Cortex of kidney (tissue), 1 donor: ENCODE measurements at places on chromosomes 5 and 9.

DNA sequence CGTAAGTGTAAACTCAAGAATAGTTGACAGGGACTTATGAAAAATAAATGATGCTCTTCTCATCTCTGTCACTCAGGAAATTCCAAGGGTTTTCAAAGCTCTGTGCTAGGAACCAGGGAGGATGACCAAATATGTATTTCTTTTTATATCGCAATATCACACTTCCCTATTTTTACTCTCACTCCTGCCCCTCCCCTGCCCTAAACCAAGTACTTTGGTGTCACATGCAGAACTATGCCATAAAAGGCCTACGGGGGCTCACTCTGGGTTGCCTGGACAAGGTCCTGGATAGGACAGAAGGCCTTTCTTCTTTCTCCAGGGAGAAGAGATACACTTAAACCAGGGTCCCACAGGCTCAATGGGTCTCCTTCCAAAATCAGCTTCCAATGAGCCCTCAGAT is 8.3 kb upstream of the RETREG1 start:
- DNase-seq, result no peak

DNA sequence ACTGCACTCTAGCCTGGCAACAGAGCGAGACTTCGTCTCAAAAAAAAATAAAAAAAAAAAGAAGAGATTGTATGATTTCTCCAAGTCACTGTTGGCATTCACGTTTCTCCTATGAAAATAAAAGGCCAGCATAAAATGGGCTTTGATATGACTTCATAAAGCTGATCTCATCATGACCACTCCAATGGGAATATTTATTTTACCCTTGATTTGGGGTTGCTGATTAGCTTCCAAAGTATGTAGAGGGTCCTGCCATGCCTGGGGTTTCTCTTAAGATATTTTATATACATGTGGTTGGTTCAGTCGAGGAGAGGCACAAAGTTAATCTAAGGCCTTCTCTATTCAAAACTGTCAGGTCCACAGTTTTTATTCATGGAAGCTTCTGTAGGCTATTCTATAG is 247.0 kb upstream of the TNC start:
- DNase-seq, result no peak

- no peak for DNase-seq
Observed at GRCh38 chr9:114396558-114397218, 8.9 kb upstream of the AKNA start.

DNA sequence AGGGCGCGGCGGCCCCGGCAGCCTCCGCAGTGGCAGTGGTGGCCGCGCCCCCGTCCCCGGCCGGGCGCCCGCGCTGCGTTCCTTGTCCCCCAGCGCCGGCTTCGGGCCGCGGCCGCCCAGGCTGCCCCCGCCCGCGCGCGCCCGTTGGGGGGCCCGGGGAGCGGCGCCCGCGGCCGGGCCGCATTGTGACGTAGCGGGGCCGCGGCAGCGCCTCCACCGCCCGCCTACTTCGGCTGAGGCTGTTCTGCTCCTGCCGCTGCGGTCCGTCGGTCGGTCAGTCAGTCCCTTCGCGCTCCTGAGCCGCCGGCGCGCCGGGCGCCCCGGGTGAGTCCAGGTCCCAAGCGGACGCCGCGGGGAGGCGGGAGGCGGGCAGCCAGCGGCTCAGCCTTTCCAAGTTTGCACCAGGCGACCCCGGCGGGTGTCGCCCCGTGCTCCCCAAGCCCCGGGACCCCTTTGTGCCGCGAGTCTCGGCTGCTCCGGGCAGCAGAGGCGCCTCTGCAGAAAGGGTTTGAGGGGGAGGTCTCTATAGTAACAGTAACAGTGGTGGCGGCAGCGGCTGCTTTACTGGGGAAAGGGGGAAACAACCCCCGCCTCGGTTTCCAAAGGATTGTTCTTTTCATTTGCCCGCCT is at the start of gene SNCAIP:
Gene SNCAIP, plus strand, starts transcription at position 277 of the 630 bp plus-strand sequence. CDS start 78,898 bp downstream, outside the sequence.
- DNase-seq, result peak; percentile 13

DNA sequence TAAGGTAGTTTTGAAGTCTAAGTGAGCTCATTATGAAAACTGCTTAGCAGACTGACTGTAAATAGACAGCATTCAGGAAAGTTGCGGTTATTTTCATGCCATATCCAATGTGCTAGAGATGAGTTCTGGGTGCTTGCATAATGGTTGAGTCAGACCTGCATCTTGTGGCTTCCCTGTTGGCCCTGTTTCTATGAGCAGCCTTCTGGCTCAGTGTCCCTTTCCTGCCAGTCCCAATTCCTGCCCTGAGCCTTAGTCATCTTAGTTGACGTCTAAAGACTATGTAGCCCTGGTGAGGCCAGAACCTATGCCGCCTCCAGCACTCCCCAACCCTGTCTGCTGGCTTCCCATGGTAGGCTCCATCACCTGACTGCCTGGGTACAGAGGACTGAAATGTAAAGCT is 76.3 kb upstream of the TNFSF8 start:
- DNase-seq, result no peak

GRCh38 chr5:9347032-9347431 is 198.8 kb downstream of the SEMA5A start:
- DNase-seq, result no peak
